ENCODE measurements at places on chromosomes 6 and 20.

- no peak for DNase-seq
Observed at GRCh38 chr20:9062066-9062465, 6.8 kb upstream of the PLCB4 start.

- DNase-seq: peak; percentile 41
Observed at GRCh38 chr6:132972971-132973370, 158.6 kb downstream of the RPS12 start.

DNA sequence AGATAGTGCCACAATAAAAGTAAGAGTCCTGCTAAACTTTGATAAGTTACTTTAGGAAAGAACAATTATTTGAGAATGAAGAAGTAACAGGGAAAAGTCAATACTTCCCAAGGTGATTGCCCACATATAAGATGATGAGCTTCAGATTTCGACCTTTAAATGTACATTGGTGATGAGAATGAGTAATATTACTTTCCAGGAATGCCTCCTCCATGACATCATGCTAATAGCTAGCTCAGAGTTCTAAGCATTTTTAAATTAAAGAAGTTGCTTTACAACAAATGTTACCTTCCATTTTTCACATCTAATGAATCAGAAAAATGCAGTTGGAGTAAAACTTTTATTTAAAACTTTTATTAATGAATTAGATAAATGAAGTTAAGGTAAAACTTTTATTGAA is 22.5 kb upstream of the OPN5 start:
- no peak for DNase-seq

DNA sequence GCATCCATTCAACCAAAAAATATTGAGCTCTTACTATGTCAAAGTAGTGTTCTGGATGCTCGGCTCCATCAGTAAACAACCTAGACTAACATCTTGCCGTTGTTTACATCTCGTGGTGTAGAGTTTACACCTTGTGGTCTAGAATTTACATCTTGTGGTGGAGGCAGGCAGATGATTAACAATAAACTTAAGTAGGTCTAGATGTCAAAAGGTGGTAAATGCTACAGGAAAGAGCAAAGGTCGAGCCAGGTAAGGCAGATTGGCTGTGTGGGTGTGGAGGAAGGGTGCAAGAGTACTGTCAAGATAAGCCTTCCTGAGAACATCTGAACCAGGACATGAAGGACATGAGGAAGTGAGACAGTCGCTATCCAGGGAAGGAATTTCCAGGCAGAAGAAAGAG is 88.4 kb upstream of the ESR1 start:
- no peak for DNase-seq

GRCh38 chr6:3318821-3319540 is 60.2 kb downstream of the PSMG4 start:
- no peak for DNase-seq

DNA sequence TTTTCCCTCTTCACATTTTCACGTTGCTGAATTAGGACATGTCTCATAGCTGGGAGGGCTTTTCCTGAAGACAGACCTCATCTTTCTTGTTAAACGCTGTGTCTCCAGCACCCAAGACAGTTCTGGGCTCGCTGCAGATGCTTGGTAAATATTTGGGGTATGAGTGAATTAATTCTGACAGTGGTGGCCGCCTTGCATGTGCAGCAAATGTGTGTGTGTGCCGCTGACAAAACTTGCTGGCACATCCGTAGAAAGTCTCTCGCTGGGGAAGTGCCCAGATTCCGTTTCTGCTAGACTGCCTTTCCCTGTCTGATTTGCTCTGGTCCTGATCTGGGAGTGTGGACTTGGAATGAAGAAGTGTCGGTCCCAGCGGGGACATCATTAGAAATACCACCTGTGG is 48.2 kb upstream of the ZNFX1 start:
- DNase-seq: no peak

GRCh38 chr6:99822741-99823512 is 171.1 kb downstream of the MCHR2 start:
- DNase-seq: peak; percentile 80

- no peak for DNase-seq
Observed at GRCh38 chr6:143585716-143586115, 74.2 kb upstream of the FUCA2 start.

DNA sequence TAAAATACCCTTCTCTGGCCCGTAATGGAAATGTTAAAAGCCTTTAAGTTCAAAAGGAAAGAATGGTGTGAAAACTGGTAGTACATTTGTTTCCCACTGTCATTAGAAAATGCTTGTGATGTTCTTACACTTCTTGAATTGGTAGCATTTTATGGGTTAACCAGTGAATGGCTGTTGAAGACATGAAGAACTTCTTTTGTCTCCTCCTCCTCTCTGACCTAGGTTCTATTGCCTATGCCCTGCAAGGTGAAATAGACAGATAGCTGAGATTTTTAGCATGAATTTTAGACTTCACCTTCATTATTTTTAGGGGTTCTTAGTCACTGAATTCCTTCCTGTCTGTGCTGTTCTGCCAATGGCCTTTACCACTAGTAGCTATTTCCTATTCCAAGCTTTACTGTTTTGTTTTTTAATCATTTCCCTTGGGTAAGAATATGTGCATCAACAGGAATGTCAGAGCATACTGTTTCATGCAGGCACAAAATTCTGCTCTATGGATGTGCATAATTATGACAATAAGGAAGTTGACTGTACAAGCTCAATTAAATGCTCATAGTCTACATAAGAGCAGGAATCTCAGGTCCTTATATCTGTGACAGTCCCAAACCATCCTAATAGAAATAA is 4.9 kb downstream of the TNFAIP3 start:
- no peak for DNase-seq

DNA sequence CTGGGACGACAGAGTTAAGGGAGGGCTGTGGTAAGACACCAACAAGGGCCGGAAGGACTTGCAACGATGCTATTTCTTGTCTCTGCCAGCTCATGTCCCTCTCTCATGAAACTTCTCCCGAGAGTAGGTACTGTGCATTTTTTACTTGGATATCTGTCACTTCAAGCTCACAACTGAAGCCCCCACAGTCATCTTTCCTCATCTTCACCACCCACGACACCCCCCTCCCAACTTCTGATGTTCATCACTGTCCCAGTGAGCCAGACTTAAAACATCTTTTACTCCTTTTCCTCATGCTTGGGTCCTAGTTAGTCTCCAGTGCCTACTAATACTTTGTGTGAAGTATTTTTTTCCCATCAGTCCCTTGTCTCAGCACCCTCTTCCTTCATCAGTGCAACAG is 34.6 kb upstream of the SRPK1 start:
- no peak for DNase-seq

DNA sequence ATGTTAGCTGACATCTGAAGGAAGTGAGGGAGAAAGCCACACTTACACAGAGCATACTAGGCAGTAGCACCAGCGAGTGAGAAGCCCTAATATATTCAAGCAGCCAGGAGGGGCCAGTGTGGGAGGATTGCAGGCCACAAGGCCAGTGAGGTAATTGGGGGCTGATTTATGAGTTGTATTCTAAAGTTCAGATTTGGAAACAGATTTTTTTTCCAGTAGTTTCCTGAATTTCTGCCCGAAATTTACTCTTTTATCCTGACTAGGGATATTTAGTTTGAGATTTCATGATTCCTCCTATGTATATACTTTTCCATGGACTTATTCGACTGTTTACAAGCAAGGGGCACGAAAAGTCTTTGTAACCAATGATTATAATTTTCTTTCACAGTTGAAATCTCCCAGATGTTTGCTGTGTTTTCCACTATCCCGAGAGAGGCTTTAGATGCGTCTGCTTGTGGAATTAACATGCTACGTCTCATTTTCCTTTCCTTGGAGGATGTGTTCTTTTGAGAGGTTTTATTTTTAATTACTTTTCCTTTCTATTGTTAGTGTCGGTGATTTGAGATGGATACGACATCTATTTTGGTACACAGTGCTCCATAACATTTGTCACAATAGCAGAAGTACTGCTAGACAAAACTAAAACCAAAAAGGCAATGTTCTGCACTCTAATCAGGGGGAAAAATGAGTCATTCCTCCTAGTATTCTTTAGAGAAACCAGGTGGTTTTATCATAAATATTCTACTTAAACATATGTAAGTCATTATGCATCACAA is 356.3 kb upstream of the HSF2 start:
- no peak for DNase-seq
